ENCODE measurements at places on chromosomes 5 and 9. TPM values are rescaled to one million over a fixed set of nuclear protein-coding genes. Genes with fewer than 3 reads are reported as not detected.

The CDO1 gene
- total RNA-seq, result 5.4 TPM

The PRELID2 gene
- 18.9 TPM for total RNA-seq

The ASTN2 gene
- 11.3 TPM for total RNA-seq

The PCDHB3 gene
- total RNA-seq, result 0.99 TPM

The FABP6 gene
- 3.3 TPM for total RNA-seq

The LTC4S gene
- 7.1 TPM for total RNA-seq

The HRH2 gene
- 58.0 TPM for total RNA-seq

The AIF1L gene
- 22.9 TPM for total RNA-seq

The PCDHGA5 gene
- total RNA-seq, result 5.3 TPM

The BTNL8 gene
- 0.27 TPM for total RNA-seq

The GALNT10 gene
- total RNA-seq, result 10.9 TPM

The KIF27 gene
- total RNA-seq, result 4.5 TPM

All from left ventricle myocardium superior (tissue), 1 donor.